ENCODE measurements at places on chromosomes 5 and 9. TPM values are rescaled to one million over a fixed set of nuclear protein-coding genes. Genes with fewer than 3 reads are reported as not detected.

ENHO gene
- total RNA-seq, result not detected

GAS1 gene
- total RNA-seq, result 29.4 TPM

PLAC8L1 gene
- total RNA-seq, result not detected

CFAP77 gene
- not detected for total RNA-seq

TMEM171 gene
- 9.1 TPM for total RNA-seq

SPINK4 gene
- total RNA-seq, result not detected

OBP2B gene
- not detected for total RNA-seq
